ENCODE measurements at places on chromosomes 7 and 10.

GRCh38 chr10:80204677-80205476, 460 bp downstream of the ANXA11 start:
- no peak for DNase-seq

- no peak for DNase-seq
Measured at GRCh38 chr10:80501913-80502521, 35.7 kb upstream of the SH2D4B start.

DNA sequence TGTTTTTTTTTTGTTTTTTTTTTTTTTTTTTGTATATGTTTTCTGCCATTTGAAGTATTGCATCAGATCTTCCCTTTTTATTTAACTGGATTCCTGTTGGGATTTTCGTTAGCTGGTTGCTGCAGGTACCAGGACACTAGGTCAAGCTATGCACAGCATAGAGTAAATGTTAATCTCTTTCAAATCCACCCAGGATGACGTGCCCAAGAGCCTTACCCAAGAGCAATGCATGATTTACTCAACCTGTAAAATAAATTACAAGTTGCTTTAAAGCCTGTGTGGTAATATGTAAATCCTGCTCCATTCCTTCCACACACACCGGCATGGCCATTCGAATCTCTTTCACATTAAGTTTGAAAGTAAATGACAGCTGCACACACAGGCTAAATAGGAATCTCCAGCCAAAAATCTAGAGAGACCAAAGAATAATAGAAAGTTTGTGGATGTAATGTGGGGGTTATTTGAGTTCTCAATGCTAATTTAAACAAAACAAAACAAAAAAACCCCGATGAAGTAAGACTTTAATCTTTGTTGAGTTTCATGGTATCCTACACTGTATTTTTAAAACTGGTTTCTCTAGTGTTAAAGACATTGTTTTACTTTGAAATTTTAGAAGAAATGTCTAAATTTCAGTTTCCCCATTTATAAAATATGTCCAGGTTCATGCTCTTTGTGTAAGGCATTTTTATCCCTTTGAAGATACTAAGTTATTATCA, 167.9 kb downstream of the FRMD4A start:
- DNase-seq: no peak

DNA sequence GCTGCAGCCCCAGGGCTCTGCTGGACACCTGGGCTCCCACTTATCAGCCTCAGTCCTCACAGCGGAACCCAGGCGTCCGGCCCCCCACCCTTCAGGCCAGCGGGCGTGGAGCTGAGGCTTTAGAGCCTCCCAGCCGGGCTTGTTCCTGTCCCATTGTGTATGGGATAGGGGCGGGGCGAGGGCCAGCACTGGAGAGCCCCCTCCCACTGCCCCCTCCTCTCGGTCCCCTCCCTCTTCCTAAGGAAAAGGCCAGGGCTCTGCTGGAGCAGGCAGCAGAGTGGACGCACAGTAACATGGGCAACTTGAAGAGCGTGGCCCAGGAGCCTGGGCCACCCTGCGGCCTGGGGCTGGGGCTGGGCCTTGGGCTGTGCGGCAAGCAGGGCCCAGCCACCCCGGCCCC, 2.7 kb downstream of the NOS3 start:
- DNase-seq: no peak

DNA sequence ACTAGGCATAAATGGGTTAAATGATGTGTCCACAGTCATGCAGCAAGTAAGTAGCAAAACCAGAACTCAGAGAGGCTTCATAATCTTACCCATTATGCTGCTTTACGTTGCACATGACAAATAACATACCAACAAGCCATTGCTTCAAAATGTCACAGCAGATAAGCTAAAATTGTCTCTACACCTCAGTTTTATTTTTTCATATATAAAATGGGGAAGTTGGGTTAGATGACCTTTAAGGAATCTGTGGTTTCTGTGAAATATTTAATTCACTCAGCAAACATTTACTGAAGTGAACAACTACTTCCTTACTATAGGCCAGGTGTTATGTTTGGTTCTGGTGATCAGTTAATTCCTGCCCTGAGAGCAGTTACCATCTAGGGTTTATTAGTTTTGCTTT, 2.2 kb upstream of the ASCC1 start:
- DNase-seq: no peak

- DNase-seq: no peak
Measured at GRCh38 chr7:33392148-33392547, 262.8 kb downstream of the BBS9 start.

DNA sequence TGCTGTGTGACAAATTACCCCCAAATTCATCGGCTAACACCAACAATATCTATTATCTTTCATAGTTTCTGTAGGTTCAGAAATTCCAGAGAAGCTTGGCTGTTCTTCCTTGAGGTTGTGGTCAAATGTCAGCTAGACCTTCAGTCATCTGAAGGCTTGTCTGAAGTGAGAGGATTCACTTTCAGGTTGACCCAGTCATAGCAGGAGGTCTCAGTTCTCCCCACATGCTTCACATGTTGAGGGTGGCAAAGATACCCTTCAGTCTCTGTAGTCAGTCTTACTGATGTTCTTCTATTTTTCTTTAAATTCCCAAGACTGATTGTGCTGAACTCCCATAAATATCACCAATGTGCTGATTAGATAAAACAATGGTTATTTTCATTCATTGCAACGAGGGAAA, 1692.0 kb downstream of the REEP3 start:
- no peak for DNase-seq

DNA sequence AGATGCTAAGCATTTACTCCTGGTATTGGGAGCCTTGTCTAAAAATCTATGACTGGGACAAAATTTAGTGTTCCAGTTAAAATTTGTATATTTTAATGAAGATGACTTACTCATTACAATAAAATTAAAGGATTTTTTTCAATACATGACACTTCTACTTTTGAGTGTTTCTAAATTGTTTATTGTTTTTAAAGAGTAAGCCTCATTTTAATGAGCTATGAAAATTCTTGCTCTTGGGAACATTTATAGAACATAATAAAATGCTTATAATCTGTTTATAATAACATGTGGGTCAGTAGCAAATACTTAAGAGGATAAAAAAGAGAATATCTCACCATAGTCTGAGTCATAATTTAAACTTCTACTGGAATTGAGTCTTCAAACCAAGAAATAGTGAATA, 149.5 kb downstream of the PLCE1 start:
- no peak for DNase-seq

- DNase-seq: no peak
Measured at GRCh38 chr10:67790534-67791408, 47.2 kb downstream of the DNAJC12 start.

- DNase-seq: no peak
Measured at GRCh38 chr7:89773611-89774010, 380.7 kb upstream of the STEAP1 start.

GRCh38 chr7:57404967-57405421, 45.0 kb upstream of the ZNF716 start:
- no peak for DNase-seq

DNA sequence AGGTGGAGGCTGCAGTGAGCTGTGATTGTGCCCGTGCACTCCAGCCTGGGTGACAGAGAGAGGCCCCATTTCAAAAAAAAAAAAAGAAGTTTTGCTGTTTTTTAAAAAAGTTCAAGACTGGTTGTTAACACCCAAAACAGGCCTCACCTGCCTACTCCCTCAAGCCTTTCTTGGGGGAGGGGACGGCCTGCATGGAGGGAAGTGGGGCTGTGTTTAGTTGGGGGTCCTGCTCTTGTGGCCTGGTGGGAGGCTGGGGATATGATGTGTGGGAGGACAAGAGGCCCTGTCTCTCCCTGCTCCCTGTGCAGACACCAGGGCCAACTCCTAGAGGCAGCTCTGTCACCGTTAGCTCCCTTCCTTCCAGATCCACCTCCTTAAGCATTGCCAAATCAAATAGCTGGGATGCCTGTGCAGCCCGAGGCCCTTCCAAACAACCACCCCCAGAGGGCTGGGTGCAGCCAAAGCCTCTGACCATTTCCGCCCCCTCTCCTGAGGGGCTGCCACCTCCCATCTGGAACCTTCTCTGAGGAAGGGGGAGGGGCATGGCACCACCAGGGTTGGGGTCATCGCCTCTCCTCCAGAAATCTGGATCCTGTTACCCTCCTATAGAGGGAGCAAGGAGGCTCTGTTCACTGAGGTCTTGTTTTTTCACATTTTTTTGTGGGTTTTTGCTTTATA, 32.9 kb upstream of the ANKRD2 start:
- DNase-seq: no peak

GRCh38 chr7:92200791-92201190, 21.8 kb upstream of the LRRD1 start:
- DNase-seq: no peak

GRCh38 chr10:12387561-12388210, 38.3 kb downstream of the CAMK1D start:
- DNase-seq: no peak

- no peak for DNase-seq
Measured at GRCh38 chr7:103116991-103117390, 31.9 kb downstream of the NAPEPLD start.

- no peak for DNase-seq
Measured at GRCh38 chr10:32489158-32489557, 43.2 kb downstream of the CCDC7 start.

- DNase-seq: no peak
Measured at GRCh38 chr7:29459589-29459988, 104.0 kb upstream of the PRR15 start.

DNA sequence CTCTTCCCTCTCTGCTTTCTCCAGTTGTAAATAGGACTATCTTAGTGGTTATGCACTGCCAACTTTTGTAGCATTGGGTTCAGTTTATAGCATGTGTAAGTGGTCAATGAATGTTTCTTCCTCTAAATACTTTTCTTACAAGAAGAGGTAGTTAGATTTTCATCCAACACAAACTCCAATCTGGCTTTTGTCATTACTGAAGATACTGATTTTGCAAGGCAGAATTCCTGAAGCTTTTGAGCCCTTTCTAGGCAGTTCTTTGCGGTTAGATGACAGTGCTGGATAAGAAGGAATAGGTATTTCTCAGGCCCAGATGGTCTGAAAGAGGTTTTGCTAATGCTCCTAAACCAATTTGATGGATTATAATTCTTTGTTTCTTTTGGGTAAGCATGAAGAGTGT, 60.5 kb downstream of the BICC1 start:
- no peak for DNase-seq

- DNase-seq: no peak
Measured at GRCh38 chr7:50792342-50793119, 9.8 kb upstream of the GRB10 start.

GRCh38 chr10:74752371-74753040, 73.9 kb upstream of the KAT6B start:
- DNase-seq: no peak

GRCh38 chr7:142443216-142444010, 185.6 kb upstream of the PRSS58 start:
- no peak for DNase-seq

DNA sequence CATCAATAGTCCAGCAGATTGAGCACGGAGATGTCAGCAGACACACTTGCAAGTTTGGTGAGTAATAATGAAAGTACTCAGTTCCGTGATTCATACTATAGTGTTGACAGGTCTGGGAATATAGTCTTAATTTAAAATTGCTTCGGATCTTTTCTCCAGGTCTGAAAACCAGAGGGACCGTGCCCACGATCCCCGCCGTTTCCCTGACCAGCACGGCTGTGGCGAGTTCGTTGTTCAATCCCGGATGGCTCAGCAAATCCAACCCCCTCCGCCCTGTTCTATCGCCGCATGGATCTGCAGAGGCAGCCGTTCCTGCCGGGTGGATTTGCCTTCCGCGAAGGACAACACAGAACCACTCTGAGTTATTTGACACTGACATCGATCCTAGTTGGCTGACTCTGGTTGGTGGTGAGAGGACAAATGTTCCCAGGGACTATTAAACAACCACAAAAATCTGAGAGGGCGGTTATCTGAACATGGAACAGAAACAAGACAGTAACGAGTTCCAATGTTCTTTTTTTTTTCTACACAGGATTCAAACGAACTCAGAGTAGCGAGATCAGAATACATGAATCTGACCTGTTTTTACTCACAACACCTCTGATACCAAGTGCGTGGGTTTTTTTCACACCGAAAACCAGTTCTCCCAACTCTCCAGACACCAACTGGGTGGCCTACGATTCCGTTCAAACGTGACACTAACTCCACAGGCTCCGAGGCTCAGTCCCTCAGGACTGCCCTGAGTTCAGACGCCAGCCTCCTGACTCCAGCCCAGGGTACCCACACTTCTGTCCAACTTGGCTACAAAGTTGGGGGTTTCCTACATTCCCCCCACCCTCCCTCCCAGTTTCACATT, 52.7 kb downstream of the RBM17 start:
- no peak for DNase-seq

DNA sequence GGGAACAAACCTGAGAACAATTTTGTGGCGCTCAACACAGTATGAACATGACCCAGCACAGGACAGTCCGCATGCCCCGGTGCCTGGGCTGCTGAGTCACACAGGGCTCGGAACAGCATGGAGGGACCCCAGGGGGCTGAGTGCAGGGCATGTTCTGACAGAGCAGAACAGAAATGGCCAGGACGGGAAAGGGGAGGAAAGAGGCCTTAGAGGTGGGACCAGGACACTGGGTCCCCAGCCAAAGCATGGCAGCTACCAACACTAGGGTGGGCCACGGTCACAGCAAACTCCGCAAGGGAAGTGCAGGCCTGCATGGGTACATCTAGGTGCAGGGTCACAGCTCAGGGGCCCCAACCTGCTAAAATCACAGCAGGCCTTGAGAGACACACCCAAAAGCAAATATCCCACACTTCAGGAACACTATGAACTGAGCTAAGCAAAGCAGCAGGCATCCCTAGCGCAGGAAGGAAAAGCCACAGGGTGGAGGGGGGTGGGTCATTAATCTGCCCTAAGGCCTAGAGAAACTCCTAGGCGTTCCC, 5.6 kb downstream of the IMPDH1 start:
- DNase-seq: no peak

- DNase-seq: no peak
Measured at GRCh38 chr7:23742051-23742450, 32.0 kb downstream of the STK31 start.

- DNase-seq: no peak
Measured at GRCh38 chr10:71805776-71806703, 32.7 kb upstream of the VSIR start.

Measured in cortex of kidney (tissue), 1 donor.